ENCODE measurements at places on chromosomes 2 and 18.

DNA sequence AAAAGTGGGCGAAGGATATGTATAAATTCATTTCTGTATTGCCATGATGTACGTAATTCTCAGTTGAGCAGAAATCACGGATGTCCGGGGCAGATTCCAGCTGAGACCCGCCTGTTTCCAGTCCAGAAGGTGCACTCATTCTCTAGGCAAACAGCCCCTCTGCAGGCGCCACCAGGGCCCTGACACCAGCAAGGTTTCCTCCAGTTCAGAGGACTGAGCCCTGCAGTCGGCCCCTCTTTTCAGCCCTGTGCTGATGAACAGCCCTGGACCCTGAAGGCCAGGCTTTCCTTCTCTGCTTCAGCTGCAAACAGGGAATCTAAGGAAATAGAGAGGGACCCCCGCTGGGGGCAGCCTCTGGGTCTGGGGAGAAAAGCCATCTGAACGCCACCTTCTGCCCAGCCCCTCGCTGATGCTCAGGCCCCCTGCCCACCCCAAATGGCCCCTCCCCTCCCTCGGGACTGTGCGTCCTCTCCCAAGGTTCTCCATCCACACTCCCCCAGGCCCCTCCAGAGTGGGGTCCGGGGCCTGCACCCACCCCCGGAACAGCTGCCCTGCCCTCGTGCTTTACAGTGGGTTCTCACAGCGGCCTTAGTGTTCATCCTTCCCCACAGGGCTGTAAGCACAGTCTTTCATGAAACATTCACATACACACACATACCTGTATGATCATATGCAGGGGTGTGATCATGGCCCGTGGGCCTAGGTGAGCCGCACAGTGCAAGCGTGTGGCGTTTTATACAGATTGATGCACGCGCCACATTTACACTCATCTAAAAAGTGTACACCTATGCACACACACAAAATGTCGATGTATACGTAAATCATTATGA lies 12.1 kb downstream of the COPS9 start:
- no peak for DNase-seq

DNA sequence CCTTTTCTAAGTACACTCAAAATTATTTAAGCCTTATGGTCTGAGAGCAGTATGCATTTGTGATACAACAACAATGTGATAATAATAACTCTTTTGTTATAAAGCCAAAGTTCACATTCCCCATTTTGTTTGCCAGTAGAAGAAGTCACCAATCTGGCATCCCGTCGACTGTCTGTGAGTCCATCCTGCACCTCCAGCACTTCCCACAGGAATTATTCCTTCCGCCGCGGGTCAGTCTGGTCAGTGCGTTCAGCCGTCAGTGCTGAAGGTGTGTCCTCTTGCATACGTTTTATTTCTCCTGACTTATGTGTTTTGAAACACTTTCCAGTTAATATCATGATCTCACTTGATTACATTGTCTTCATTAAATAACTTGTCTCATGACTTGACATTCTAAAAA lies 80.3 kb upstream of the RPE start:
- DNase-seq, result no peak

DNA sequence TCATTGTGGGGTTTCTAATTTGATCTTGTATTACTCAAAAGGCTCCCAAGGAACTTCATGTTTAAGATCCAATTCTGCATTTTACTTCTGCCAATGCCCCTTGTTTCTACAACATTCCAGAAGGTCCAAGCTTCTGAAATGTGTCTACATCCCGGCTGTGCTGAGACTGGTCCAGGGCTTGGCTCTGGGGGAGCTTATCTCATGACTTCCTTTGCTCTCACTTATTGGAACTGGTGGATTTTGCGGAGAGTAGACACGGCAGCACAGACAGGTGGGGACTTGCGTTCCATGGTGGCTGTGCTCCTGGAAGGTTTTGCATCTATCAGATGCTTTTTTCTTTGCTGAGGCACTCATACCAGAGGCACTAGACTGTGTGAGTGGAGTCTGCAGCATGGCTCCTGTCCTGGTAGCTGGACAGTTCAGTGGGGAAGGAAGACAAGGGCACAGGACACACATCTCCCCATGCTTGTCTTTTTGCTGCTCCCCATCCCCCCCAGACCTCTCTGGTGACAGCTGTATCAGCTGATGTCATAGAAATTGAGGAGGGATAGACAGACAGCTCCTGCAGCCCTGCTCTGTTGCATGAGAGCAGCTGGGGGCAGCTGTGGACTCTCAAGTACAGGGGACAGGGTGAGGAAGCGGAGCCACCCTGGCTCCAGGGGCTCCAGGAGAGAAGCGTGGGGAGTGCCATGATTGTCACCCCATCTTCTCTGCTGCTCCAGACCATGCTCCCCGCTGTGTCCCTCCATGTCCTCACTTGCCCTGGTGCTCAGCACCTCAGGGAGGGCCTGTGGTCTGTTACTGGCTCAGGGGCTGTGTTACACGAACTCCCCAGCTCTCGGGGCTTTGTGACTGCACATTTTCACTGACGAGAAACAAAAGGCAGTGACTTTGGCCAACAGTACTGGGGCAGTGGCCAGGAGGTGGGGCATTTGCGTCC lies 46.0 kb downstream of the ACAA2 start:
- no peak for DNase-seq

- DNase-seq, result no peak
Measured at GRCh38 chr2:60764736-60765534, 8.9 kb downstream of the PAPOLG start.

DNA sequence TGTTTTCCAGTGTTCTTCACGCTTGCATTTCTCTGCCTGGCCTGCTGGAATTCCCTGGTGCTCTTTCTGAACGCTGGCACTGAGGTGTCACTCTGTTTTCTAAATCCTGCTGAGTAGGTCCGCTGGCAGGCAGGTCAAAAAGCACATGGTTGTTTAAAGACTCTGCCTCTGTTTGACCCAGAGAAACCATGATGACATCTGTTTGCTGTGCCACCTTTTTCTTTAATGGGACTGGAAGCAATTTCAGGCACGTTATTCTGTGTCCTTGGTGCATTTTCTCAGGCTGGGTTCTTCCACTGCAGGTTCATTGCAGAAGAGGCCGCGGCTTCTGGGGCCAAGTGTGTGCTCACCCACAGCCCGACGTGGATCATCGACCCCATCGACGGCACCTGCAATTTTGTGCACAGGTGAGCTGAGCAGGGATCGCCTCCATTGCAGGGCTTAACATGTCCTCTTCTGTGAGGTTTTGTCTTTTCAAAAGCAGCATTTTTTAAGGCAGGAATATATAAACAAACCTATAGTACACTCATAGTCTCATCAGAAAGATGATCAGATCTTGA lies 28.4 kb downstream of the IMPA2 start:
- no peak for DNase-seq

DNA sequence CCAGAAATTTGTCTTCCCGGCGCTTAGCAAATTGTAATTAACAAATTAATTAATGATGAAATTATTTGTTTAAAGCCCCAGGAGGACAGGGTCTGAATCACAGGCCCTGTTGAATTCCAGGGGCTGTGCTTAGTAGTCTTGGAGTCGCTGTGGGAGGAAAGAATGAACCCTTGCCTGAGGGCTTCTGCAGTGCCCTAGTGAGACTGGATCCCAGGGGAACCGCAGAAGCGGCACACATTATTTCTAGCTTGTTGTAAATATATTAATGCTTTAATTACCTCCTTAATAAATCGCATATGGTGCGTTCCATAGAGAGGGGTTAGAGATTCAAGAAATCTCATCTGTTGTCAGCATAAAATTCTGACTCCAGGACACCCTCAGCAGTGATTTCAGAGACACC lies 235.4 kb downstream of the CELF4 start:
- no peak for DNase-seq

DNA sequence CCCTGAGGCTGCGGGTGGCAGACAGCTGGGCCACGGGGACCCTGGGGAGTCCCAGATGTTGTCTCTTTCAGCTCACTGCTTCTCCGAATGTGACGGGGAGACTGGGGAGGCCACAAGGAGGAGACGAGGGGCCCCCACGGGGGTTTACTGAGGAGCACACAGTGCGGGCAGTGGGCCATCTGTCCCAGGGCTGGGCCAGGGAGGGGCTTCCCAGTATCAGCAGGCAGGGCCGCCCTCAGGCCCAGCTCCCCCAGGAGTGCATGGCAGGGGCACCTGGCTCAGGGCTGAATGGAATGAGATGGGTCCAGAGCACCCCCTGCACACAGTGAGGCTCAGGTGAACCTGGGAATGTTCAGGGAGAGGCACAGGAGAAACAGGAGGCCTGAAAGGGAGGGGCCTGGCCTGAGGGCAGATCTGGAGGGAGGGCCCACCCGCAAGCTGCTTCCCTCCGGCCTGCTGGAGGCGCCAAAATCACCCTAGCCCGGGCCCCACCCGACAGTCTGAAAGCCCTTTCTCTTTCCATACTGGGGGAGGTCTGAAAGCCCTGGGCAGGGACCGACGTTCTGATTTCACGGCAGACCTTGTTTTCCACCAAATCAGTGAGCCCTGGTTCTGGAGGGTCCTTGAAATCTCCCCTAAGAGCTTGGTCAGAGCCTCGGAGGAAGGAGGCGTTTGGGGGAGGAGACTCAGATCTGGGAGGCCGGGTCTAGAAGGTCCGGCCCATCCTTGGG lies 35.5 kb upstream of the PTMA start:
- no peak for DNase-seq

GRCh38 chr2:221268631-221269030 lies 303.5 kb downstream of the EPHA4 start:
- DNase-seq, result no peak

DNA sequence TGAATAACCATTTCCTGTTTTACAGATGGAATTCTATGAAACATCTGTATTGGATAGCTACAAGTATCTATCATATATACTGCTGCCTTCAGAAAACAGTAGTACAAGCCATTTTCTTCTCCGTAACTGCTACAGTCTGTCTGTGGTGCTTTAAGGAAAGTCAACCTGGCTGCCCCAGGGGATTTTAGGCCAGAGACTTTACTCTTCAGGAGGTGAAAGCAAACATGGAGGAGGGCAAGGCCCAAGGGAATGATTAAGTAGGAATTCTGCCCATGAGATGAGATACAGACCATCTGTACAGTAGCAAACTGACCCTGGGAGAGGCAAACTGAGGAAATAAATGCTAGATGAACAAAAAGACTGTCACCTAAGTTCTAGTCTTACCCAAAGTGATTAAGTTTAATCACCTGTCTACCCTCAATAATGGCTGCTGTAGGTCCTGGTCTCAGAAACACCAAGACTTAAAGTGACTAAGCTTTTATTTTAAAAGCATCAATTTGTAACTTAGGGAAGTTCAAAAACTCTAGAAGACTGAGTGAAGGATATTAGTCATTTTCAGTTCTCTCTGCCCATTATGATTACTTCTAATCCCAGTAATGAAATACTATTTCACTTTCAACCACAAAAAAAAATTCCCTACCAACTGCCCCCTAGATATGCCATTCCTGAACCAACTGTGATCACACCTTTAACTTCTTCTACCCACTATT lies 14.8 kb downstream of the MBD2 start:
- no peak for DNase-seq

DNA sequence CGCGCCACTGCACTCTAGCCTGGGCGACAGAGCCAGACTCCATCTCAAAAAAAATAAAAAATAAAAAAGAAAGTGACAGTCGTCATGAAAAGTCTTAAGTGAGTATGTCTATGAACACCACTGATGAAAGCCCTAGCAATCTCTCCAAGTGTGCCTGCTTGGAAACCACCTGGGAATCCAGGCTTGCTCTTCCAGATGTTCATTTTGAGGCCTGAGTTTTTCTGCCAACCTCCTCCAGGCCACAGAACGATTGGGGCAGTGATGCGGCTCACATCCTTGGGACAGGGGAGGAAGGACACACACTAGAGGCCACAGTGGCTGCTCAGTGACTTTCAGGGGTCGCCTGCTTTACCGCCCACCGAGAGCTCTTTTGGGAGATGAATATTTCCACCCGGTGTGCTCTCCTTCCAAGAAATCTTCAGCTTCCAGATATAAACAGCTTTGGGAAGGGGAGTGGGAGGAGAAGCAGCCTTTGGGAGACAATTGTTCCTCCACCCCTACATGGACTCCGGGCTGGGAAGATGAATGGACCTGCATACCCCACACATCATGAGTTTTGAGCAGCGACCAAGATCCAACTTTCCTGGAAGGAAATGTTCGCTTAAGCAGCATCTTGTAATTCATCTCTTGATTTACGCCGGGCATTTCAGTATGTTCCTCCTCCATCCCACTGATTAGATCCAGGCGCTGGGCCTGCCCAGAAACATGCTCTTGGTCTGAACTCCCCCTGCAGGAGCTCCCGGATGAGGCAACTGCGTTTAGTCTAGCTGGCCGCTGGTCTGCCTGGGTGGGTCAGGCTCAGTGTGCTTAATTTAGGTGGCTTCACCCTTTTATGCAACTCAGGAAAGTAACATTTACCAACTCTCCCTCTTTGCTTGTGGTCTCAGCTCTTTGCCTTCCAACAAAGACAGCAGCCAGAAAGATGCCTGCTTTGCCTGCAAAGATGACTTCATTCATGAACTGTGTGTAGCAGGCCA lies 6.2 kb upstream of the ARMC9 start:
- DNase-seq, result no peak

DNA sequence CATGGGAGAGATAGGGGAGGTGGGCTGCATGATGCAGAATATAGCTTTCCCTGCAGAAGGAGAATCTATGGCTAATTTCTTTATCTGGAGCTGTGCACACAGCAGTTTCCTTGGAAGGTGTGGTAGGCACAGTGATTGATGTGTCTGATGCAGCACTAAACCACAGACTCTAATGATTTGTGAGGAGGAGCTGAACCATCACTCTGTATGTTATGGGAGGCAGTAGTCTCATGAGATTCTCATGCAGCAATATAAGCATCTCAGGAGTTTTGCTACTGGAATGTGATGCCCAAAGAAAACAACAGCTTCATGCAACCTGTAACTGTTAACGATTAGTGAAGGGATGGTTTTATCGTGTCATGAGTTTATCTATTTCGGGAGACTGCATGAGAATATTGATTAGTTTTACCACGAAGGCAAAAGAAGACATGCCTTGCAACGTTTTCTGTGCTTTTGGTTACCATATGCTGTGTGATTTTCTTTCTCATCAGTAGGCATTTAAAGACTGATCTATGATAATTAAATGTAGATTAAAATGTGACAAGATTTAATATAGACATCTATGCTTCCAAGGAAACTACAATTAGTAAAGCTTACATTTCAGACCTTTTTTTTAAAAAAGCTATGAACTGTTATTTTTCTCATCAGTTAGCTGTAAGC lies 286.8 kb downstream of the ARL6IP6 start:
- DNase-seq, result no peak

GRCh38 chr2:207587305-207587704 lies 37.9 kb downstream of the METTL21A start:
- no peak for DNase-seq

All from stimulated activated CD8-positive, alpha-beta memory T cell treated with anti-CD3 and anti-CD28 coated beads, Interleukin-7, amount 100 ng/mL, for 1 hour (primary cell).